Uterus (tissue), 4 donors: ENCODE measurements at places on chromosomes 3 and 15. TPM values are rescaled to one million over a fixed set of nuclear protein-coding genes. Genes with fewer than 3 reads are reported as not detected.

The MELTF gene
- total RNA-seq = 1.2 TPM

The CLSTN2 gene
- total RNA-seq = 24.1 TPM

The WDR93 gene
- not detected for total RNA-seq

The NEK11 gene
- total RNA-seq = 8.8 TPM

The ARRDC4 gene
- total RNA-seq = 10.2 TPM

The SPATA12 gene
- total RNA-seq = not detected

The TRIM59 gene
- total RNA-seq = 5.1 TPM

The FHIT gene
- 8.8 TPM for total RNA-seq

The LEO1 gene
- 8.6 TPM for total RNA-seq

The GOLGA8S gene
- total RNA-seq = not detected

The ADCY5 gene
- 43.5 TPM for total RNA-seq

The GPR156 gene
- 0.59 TPM for total RNA-seq

The IGF1R gene
- total RNA-seq = 37.1 TPM

The PAK6 gene
- total RNA-seq = 3.3 TPM

The SCN11A gene
- total RNA-seq = not detected

The TGM5 gene
- not detected for total RNA-seq

The CEMIP gene
- 1.2 TPM for total RNA-seq

The CTXND1 gene
- not detected for total RNA-seq

The MYO5C gene
- 29.8 TPM for total RNA-seq

The GPR62 gene
- 8.2 TPM for total RNA-seq

The FEZF2 gene
- total RNA-seq = not detected

The EIF5A2 gene
- total RNA-seq = 2.8 TPM

The TEX55 gene
- total RNA-seq = not detected

The KNG1 gene
- not detected for total RNA-seq

The RABL3 gene
- total RNA-seq = 41.3 TPM

The FILIP1L gene
- 58.1 TPM for total RNA-seq

The GADL1 gene
- total RNA-seq = not detected

The UACA gene
- 75.5 TPM for total RNA-seq

The OSTN gene
- total RNA-seq = not detected

The GOLGA8Q gene
- 0.29 TPM for total RNA-seq

The MEGF11 gene
- not detected for total RNA-seq

The NMNAT3 gene
- 9.2 TPM for total RNA-seq

The ZNF502 gene
- total RNA-seq = 9.8 TPM

The NR1I2 gene
- not detected for total RNA-seq

The RBPMS2 gene
- total RNA-seq = 4.9 TPM

The GCSAM gene
- not detected for total RNA-seq

The BCL2A1 gene
- total RNA-seq = not detected

The KPNA4 gene
- 18.5 TPM for total RNA-seq

The LOXL1 gene
- 68.4 TPM for total RNA-seq

The STRIT1 gene
- not detected for total RNA-seq

The PPP1R14D gene
- not detected for total RNA-seq

The EEF1AKMT4 gene
- total RNA-seq = 1.2 TPM
